ENCODE measurements at places on chromosomes 12 and 14. TPM values are rescaled to one million over a fixed set of nuclear protein-coding genes. Genes with fewer than 3 reads are reported as not detected.

DNAJC22 gene
- 23.4 TPM for total RNA-seq

CEBPE gene
- total RNA-seq, result not detected

OTX2 gene
- total RNA-seq, result not detected

IQSEC3 gene
- total RNA-seq, result not detected

HOXC5 gene
- total RNA-seq, result 0.82 TPM

SYT1 gene
- total RNA-seq, result 5.3 TPM

OTUB2 gene
- 3.0 TPM for total RNA-seq

WNT1 gene
- total RNA-seq, result not detected

NTN4 gene
- total RNA-seq, result 48.9 TPM

TMEM179 gene
- total RNA-seq, result 0.39 TPM

VRTN gene
- total RNA-seq, result not detected

PNMA1 gene
- 59.4 TPM for total RNA-seq

APOF gene
- not detected for total RNA-seq

CRY1 gene
- total RNA-seq, result 20.6 TPM

BBS10 gene
- 3.5 TPM for total RNA-seq

SERPINA12 gene
- not detected for total RNA-seq

DUSP16 gene
- total RNA-seq, result 8.8 TPM

FAM222A gene
- 3.4 TPM for total RNA-seq

MANSC1 gene
- total RNA-seq, result 3.1 TPM

RPS26 gene
- total RNA-seq, result 711 TPM

GALNT9 gene
- total RNA-seq, result 4.7 TPM

SPIC gene
- total RNA-seq, result not detected

FBRSL1 gene
- total RNA-seq, result 70.8 TPM

ADCY6 gene
- total RNA-seq, result 14.6 TPM

RGS6 gene
- not detected for total RNA-seq

TRPV4 gene
- total RNA-seq, result 0.06 TPM

TAS2R19 gene
- not detected for total RNA-seq

RCOR1 gene
- total RNA-seq, result 32.7 TPM

PLEKHH1 gene
- 3.6 TPM for total RNA-seq

CCDC38 gene
- total RNA-seq, result 0.08 TPM

STAT2 gene
- total RNA-seq, result 10.5 TPM

NFYB gene
- total RNA-seq, result 26.5 TPM

CPNE6 gene
- total RNA-seq, result not detected

NKX2-1 gene
- not detected for total RNA-seq

CPSF2 gene
- 31.1 TPM for total RNA-seq

RERG gene
- 0.30 TPM for total RNA-seq

TBX3 gene
- total RNA-seq, result 38.2 TPM
